Forelimb muscle (tissue), 1 donor: ENCODE measurements at places on chromosomes 1 and 21. TPM values are rescaled to one million over a fixed set of nuclear protein-coding genes. Genes with fewer than 3 reads are reported as not detected.
A peak's percentile ranks its signal among the peaks of the same experiment; 100 is the strongest.

The ZFP69 gene
- polyA plus RNA-seq = 5.8 TPM

DNA sequence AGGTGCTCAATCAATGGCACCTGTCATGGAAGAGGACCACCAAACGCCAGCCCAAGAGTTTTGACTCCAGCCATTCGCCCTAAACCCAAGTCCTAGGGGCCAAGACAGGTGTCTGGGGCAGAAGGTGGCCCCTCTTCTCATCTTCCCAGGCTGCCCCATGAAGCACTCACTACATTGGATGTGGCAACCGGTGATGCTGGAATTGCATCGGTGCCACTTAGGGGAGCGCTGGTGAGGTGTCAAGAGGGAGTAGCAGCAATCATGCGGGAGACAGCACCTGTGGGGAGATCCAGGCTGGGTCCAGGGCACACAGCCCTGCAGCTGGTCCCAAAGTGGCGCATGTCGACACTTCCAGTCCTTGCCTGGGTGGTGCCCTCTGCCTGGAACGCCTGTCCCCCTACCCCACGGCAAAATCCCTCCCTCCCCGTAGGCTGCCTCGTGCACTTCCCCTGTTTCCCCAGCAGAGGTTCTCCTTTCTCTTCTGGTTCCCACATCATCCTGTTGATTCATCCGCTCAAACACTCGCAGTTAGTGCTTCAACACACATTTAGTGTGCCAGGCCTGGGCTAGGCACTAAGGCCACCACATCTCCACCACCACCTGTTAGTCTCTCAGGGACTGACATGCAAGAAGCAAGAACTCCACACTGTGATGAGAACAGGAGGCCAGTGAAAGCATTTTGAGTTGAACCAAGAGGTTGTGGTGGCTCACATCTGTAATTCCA, 18.5 kb downstream of the PLA2G2D start:
- DNase-seq = no peak

- no peak for DNase-seq
Observed at GRCh38 chr1:23741609-23742008, 1.7 kb upstream of the ELOA start.

The SERPINC1 gene
- 0.16 TPM for polyA plus RNA-seq

DNA sequence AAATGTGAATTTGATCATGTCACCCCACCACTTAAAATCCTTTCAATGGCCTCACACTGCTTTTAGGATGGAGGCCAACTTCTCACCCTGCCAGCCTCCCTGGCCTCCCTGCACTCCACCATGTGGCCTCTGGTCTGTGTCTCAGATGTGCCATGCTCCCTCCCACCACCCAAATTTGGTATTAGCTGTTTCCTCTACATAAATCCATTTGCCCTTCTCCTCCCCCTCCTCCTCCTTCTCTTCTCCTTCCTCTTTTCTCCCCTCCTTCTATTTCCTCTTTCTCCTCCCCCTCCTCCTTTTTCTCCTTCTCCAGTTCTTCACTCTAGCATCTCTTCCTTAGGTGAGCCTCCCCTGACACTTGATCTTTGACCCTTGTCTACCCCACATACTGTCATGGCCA, 16.7 kb upstream of the GUCA2B start:
- no peak for DNase-seq

GRCh38 chr1:109272831-109273547, 10.0 kb downstream of the PSRC1 start:
- DNase-seq = no peak

DNA sequence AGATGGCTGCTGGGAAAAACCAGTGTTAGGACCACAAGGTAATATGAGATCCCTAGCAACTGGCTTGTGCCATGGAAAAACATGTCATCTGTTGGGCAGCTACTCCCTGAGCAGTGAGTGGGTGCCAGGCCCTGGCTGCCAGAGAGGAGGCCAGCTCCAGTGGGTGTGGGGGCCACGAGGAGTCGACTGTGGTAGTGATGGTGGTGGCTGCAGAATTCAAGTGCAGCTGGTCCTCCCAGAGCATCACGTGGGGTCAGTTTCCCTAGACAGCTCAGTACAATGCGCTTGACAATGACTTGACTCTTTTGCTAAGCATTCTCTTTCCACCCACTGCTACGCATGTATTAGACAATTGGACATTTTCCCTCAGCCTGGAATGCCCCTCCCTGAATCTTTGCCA, 14.5 kb upstream of the CDC42 start:
- no peak for DNase-seq

The TNFRSF14 gene
- 11.2 TPM for polyA plus RNA-seq

DNA sequence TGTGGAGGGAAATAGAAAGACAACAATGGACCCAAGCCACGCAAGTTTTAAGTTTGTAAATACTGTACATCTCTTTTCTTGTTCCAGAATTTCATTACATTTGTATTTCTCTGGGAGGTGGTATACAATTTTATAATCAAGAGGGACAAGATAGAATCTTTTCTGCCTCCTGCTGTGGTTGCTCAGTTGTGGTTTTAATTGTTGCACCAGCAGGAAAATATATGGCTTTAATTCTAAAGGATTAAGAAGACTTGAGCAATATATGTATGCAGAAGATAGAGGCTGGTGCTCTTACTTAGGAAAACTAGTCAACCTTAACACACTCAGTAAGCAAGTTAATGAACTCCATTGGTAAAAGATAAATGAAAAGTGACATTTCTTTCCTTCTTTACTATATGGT, 19.8 kb upstream of the ASB17 start:
- DNase-seq = no peak

The PGLYRP4 gene
- not detected for polyA plus RNA-seq

The SPAG17 gene
- 3.2 TPM for polyA plus RNA-seq

DNA sequence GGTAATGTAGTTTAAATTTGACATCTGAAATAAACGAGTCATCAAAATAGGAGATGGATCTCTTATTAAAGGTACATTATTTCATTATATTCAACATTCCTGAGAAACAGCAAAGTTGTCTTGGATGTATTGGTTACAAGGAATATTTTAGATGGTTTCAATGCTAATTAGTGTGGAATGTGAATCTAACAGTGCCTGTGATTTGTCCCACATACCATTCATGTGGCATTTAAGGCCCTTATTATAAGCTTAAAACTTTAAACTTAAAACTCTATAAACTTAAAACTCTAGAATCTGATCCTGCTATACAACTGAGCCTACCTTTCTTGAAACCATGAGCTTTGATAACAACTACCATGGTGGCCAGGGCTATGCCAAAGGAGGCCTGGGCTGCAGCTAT, at the start of gene KRTAP22-1:
TSS of gene KRTAP22-1 (plus strand) at position 301 of the 400 bp plus-strand sequence.
- no peak for DNase-seq

DNA sequence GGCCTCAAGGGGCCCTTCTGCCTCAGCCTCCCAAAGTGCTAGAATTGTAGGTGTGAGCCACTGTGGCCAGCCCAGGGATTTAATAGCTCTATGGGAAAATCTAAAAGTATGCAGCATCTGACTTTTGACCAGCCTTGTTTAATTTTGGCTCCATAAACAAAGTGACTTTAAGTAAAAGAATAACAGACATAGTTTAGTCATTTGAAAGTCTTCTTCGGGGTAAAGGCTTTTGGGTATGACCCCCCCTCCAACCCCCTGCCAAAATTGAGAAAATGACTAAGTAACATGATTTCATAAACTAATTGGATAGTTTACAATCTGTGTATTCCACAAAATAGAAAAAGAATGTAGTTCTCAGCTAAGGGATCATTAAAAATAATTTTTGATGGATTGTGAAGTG, 17.0 kb downstream of the GPBP1L1 start:
- DNase-seq = no peak

The CTPS1 gene
- 18.9 TPM for polyA plus RNA-seq

- no peak for DNase-seq
Observed at GRCh38 chr1:76219366-76219818, 144.8 kb downstream of the ST6GALNAC3 start.

DNA sequence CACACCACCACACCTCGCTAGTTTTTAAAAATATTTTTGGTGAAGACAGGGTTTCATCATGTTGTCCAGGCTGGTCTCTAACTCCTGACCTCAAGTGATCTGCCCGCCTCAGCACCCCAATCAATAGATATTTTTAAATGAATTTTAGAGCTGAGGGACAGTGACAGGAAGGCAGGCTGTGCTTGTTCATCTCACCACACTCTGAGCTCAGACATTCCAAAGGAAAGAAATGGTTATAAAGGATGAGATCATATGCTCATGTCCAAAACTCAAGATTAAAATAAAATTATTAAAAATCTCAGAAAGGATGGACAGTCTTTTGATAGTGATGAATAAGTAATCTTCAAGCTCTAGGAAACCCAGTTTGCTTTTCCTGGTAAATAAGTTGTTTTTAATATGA, 40.9 kb downstream of the L1TD1 start:
- no peak for DNase-seq

- DNase-seq = no peak
Observed at GRCh38 chr1:8283058-8283884, 34.6 kb upstream of the SLC45A1 start.

The WDTC1 gene
- 28.7 TPM for polyA plus RNA-seq

The CNR2 gene
- polyA plus RNA-seq = 0.06 TPM

DNA sequence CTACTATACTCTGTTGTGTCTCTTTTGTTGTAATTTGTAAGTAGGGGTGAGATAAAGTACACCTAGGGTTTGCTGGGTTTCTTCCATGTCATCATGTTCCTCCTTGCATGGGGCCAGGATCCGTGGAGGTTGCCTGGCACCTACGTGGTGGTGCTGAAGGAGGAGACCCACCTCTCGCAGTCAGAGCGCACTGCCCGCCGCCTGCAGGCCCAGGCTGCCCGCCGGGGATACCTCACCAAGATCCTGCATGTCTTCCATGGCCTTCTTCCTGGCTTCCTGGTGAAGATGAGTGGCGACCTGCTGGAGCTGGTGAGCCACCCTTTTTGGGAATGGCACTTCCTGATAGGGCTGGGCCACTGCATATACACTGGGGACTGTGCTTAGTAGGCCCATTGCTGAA, 4.4 kb downstream of the PCSK9 start:
- no peak for DNase-seq

The C1orf167 gene
- polyA plus RNA-seq = 12.1 TPM

DNA sequence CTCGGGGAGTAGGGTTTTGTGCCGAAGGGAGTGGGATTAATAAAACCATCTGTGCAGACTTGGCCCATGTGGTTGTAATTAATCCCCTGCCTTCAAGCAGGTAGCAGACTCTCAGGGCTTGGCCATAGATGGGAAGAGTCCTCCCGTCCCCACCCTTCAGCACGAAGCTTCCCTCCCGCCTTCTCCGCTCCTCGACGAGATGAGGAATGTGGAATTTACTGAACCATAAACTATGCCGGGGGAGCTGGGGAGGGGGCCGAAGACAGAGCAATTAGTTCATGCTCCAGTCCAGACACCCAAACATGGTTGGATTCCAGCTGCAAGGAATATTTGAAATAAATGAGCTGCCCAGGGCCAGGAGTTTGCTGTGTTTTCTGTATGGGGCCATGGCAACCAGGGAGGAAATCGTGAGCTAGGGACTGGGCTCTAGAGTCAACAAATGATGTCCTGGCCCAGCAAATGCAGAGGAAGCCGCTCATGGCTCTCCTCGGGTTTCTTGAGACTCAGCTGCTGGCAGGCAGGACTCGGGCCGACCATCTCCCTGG, 78.8 kb downstream of the SPSB1 start:
- DNase-seq = peak; percentile 80

The PCP4L1 gene
- 0.38 TPM for polyA plus RNA-seq

GRCh38 chr1:166350490-166350889, 183.7 kb upstream of the FAM78B start:
- DNase-seq = no peak

- no peak for DNase-seq
Observed at GRCh38 chr1:230701434-230701833, 12.5 kb downstream of the AGT start.

GRCh38 chr21:40517646-40518045, 329.3 kb downstream of the DSCAM start:
- no peak for DNase-seq

The OLFML2B gene
- 83.5 TPM for polyA plus RNA-seq

DNA sequence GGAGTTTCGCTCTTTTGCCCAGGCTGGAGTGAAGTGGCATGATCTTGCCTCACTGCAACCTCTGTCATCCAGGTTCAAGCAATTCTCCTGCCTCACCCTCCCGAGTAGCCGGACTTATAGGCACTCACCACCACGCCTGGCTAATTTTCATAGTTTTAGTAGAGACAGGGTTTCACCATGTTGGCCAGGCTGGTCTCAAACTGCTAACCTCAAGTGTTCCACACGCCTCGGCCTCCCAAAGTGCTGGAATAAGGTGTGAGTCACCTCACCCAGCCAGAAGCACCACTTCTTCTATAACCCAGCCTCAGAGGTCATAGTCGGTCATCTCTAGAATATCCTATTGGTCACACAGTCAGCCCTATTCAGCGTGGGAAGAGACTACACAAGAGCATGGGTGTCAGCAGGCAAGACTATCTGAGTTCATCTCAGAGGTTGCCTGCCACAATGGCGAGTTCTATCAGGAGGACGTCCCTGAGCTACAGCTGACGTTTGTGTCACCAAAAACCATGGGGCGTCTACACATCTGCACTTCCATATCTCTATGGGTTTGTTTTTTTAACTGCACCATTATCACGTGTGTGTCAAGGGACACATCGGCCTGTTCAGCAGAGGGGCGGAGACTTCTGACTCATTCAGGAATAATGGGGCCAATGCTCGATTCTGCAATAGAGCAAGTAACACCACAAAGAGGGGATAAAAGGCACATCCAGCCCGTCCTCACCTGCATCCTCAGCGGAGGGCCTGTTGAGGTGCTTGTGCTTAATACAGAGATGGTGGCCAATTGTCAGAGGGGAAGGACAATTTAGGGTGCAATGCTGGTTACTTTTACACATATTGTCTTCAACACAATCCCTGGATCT, 256.3 kb upstream of the IRF2BP2 start:
- no peak for DNase-seq

- DNase-seq = no peak
Observed at GRCh38 chr1:3024019-3024418, 2.8 kb downstream of the ACTRT2 start.

DNA sequence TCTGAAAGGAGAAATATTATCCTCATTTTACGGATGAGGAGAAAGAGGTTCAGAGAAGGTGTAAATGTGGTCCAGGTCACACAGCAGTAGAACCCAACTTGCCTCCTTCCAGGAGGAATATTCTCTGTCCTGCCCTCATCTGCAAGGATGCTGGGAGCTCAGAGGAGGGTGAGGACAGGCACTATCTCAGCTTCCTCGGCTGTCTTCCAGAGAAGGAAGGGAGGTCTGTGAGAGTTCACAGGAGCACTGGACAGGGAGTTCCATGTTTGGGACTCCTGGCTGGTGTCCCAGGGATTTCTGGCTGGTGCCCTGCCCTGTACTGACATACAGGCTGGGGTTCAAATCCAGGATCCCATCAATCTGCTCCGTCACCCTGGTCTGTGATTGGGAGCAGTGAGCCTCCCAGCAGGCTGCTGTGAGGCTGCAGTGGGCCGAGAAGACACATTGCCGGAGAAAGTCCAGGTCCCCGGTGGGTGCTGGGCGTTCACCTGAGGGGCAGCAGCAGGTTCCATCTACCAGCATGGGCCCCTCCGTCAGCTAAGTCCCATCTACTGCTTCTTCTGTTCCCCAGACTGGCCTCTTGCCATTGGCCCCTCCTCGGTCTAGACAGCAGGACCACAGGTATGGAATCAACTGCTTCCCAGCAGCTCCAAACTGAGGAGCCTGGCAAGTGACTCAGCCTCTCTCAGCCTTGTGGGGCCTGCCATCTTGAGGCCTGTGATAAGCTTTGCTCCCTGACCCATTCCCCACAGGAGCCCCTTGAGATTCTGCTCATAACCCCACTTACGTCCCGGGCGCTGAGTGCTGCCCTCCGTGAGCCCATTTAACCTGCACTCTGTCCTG, 8.5 kb upstream of the BSND start:
- DNase-seq = no peak

The SNRPE gene
- 134 TPM for polyA plus RNA-seq
